ENCODE measurements at places on chromosomes 1 and 21.

GRCh38 chr1:10052347-10052746, 19.6 kb downstream of the UBE4B start:
- DNase-seq, result no peak

- DNase-seq, result peak; percentile 94
Observed at GRCh38 chr1:33347650-33347992, 26.7 kb upstream of the A3GALT2 start.

- DNase-seq, result no peak
Observed at GRCh38 chr1:112322018-112322417, 74.0 kb upstream of the CTTNBP2NL start.

GRCh38 chr21:32096411-32096810, 182.4 kb downstream of the MIS18A start:
- DNase-seq, result no peak

GRCh38 chr1:235045921-235046601, 82.6 kb downstream of the TOMM20 start:
- DNase-seq, result no peak

All from lower leg skin (tissue), 4 donors.